Transverse colon (tissue), 4 donors: ENCODE measurements at places on chromosomes 3 and 15.

DNA sequence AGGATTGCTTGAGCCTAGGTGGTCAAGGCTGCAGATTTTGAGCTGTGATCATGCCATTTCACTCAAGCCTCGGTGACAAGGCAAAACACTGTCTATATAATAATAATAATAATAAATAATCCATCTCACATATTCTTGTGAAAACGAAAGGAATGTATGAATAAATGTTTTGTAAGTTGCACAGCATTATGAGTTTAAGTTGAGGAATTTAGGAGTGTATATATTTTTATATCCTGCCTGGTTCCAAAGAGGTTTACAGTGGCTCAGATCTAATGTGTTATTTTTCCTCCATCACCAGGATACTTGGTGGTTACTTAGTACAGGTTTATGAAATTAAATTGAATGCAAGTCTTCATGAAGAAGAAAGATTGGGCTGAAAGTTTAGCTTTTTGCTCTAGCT lies 77.2 kb downstream of the ATG7 start:
- no peaks in the 10 kb centered on the region for H3K36me3 ChIP-seq
- H3K27ac ChIP-seq, result no peak overlapping the region
- H3K4me1 ChIP-seq, result no peaks in the 10 kb centered on the region
- DNase-seq, result no peak

DNA sequence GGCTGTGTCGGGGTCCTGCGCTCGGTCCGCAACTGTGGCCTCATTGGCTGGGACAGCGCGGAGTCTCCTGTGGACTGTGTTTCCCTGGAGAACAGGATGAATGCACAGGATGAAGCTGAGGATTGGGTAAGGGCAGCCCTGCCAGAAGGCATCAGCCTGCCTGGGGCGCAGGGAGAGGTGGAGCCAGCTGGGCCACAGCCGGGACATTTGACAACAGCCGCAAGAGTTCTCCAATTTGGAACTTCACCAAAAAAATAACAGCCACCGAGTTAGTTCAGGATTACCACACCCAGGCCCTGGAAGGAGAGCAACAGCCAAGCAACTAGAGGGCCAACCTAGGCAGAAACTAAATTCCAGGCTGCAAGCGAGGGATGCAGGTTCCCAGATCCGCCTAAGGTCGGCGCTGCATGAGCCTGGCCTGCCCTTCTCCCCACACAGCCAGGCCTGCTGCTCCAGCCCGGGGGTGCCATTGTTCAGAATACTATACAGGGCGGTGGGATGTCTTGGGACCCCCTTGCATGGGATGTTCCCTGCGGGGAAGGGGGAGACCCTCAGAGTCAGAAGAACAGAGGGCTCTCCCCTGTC lies 229.3 kb downstream of the OCA2 start:
- no peaks in the 10 kb centered on the region for H3K27me3 ChIP-seq
- H3K27ac ChIP-seq, result no peak overlapping the region
- H3K36me3 ChIP-seq, result no peaks in the 10 kb centered on the region
- DNase-seq, result no peak
- H3K4me3 ChIP-seq, result no peak overlapping the region
- no peaks in the 10 kb centered on the region for H3K4me1 ChIP-seq

DNA sequence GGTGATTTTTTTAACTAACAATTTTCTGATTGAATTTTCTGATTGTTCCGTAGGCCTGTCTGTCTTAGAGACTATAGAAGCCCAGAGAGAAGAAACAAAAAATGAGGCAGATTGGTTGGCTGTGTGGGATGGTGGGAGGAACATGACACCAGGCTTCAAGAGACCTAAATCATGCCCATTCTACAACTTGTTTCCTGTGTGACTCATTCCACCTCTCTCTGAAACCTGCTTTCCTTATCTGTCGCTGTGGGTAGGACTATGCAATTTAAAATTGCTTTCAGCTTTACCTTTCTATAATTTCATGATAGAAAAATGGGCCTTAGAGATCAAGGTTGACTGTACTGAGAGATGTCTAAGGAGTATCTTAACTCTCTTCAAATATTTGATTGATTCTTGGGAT lies 44.5 kb downstream of the OXNAD1 start:
- H3K4me1 ChIP-seq, result peaks cover 5% of the 10 kb centered on the region
- H3K36me3 ChIP-seq, result no peaks in the 10 kb centered on the region
- H3K27me3 ChIP-seq, result no peaks in the 10 kb centered on the region
- no peak overlapping the region for H3K4me3 ChIP-seq

GRCh38 chr3:170222647-170223541 lies 670 bp downstream of the PRKCI start:
- peaks cover 10% of the 10 kb centered on the region for H3K4me1 ChIP-seq
- no peaks in the 10 kb centered on the region for H3K36me3 ChIP-seq
- H3K27me3 ChIP-seq, result no peaks in the 10 kb centered on the region
- peak overlapping the region; percentile 94 for H3K27ac ChIP-seq

GRCh38 chr15:73594109-73594508 lies 39.1 kb downstream of the NPTN start:
- H3K36me3 ChIP-seq, result no peaks in the 10 kb centered on the region
- no peak for DNase-seq
- H3K27ac ChIP-seq, result no peak overlapping the region

DNA sequence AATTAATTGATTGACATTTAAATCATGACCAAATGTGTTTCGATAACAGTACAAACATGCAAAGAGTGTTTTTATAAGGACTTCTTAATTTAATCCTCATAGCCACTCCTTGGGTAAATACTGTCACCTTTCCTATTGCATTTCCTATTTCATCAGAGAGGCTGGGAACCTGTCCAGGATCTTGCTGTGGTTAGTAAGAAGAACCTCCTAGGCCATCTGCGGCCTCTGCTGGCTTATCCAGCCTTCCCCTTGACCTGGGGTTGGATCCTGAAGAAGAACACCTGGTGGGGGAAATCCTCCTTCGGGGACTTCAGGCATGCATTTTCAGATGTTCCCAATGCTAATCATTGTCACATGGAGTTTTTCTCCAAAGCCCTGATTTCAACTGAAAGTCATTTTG lies 25.5 kb downstream of the GLDN start:
- no peaks in the 10 kb centered on the region for H3K36me3 ChIP-seq
- DNase-seq, result peak; percentile 18
- no peaks in the 10 kb centered on the region for H3K27me3 ChIP-seq
- no peak overlapping the region for H3K4me3 ChIP-seq

DNA sequence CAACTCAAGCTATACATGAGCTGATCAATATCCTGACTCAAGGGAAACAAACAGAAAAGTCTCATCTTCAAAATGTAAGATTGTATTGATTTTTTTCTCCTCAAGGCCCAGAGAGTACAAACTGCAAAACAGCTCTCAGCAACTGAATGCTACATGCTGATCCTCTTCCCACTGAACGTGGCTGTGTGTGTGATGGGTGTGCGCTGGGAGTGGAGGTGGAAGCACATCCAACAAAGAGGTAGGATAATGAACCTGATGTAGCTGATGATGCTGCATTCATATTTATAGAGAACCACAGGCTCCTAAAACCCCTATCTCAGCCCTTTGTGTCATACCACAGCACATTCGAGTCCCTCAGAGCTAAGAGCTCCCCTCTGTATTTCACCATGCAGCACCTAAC lies 56.8 kb downstream of the GABRB3 start:
- H3K4me1 ChIP-seq, result no peaks in the 10 kb centered on the region
- H3K27ac ChIP-seq, result no peak overlapping the region
- no peak for DNase-seq
- H3K27me3 ChIP-seq, result no peaks in the 10 kb centered on the region
- no peaks in the 10 kb centered on the region for H3K36me3 ChIP-seq

DNA sequence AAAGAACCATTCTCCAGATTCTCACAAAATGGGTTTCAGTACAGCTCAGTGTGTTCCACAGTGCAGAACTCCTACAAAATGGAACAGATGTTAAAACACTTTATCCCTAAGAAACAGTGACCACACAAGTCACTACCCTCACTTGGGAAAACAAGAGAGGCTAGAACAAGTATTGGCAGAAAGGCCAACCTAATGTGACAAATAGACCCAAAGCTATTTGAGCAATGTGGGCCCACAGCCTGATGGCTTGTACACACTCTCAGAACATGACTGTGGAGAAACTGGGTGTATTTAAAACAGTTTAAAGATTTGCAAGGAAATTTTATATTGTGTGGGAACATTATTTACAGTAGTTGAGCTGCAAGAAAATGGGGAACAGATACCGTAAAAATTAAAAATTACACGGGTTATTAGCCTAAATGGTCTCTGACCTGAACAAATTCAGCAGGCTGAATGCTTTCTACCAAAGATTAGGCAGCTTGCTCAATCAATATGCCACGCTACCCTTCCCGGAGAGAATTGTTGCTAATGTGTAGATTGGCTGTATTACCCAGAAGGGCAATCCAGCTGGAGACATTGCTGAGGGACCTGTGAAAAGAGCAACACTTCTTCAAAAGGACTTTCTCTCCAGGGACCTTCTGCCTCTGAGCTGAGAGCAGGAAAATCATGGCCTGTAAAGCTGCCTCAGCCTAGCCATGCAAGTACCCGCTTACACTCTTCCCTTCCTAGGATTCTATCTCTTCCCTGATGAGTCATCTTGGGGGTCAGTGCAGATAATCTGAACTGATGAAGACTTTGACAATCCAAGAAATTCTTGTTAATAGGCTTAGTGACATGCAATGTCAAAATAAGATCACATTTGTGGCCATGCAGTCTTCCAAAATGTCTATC lies 97.1 kb downstream of the STRIT1 start:
- no peak overlapping the region for H3K27ac ChIP-seq
- DNase-seq, result no peak
- no peaks in the 10 kb centered on the region for H3K27me3 ChIP-seq
- H3K4me1 ChIP-seq, result no peaks in the 10 kb centered on the region
- no peaks in the 10 kb centered on the region for H3K36me3 ChIP-seq

DNA sequence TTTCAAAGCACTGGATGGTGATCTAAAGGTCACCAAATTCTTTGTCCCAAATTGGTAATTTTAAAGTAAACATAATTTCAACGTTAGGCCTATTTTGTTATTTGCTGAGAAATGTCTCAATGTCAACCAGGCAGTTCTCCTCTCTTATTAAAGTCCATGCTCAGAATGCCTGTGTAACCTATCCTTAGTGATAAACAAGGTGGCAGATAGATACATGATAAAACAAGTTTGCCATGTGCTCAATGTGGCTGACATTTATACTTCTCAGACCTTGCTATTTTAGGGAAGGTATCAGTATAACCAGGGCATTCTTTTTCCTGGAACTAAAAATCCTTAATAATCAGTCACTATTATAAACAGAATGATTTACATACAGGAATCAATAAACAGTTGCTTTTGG lies 8.5 kb downstream of the MBNL1 start:
- H3K36me3 ChIP-seq, result no peaks in the 10 kb centered on the region
- H3K4me3 ChIP-seq, result no peak overlapping the region
- H3K4me1 ChIP-seq, result peaks cover 99% of the 10 kb centered on the region
- peak overlapping the region; percentile 49 for H3K27ac ChIP-seq

DNA sequence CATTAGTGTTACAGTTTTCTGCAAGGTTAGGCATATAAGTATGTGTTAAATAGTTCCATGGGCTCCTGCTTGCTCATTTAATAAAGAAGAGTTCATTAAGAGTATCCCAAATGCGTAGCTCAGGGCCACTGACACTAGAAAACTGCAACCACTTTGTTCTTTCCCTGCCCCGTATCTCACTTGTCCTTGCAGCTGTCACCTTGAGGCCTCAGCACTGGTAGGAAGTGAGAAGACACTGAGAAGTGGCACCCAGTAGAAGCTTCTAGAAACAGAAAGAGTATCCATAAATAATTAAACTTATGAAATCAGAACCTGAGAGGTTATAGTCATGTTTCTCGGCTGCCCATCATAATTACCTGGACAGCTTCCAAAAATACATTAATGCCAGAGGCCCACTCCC lies 266.0 kb downstream of the KCNMB2 start:
- peaks cover 4% of the 10 kb centered on the region for H3K4me1 ChIP-seq
- H3K36me3 ChIP-seq, result no peaks in the 10 kb centered on the region
- no peak for DNase-seq
- H3K4me3 ChIP-seq, result no peak overlapping the region

GRCh38 chr3:194598771-194599557 lies 34.3 kb downstream of the TMEM44 start:
- no peak overlapping the region for H3K27ac ChIP-seq
- H3K36me3 ChIP-seq, result no peaks in the 10 kb centered on the region
- no peak for DNase-seq
- no peak overlapping the region for H3K4me3 ChIP-seq
- H3K27me3 ChIP-seq, result no peaks in the 10 kb centered on the region

GRCh38 chr3:165852191-165852590 lies 15.0 kb upstream of the BCHE start:
- no peak overlapping the region for H3K27ac ChIP-seq
- no peaks in the 10 kb centered on the region for H3K4me1 ChIP-seq
- no peak overlapping the region for H3K4me3 ChIP-seq
- DNase-seq, result no peak

GRCh38 chr3:30044515-30044914 lies 561.9 kb upstream of the TGFBR2 start:
- H3K27ac ChIP-seq, result no peak overlapping the region
- DNase-seq, result no peak
- no peaks in the 10 kb centered on the region for H3K27me3 ChIP-seq
- H3K36me3 ChIP-seq, result no peaks in the 10 kb centered on the region
- H3K4me3 ChIP-seq, result no peak overlapping the region
- H3K4me1 ChIP-seq, result no peaks in the 10 kb centered on the region

DNA sequence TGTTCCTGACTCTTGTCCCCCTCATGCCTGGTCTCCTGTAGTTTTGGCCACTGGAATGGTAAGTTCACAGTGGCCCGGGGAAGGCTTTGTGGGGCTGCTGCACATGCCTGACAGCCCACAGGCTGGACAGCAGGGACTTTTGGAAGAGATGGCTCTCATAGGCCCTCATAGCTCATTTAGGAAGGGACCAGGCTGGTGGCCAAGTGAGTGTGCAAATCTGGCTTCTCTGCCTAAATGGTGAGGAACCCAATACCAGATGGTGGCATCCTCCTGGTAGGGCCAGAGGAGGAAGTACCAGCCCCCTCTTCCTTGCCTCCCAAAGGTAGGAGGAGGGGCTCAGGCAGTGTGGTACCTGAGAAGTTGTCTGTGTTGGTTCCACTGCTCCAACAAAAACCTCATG lies 25.6 kb downstream of the ALPK3 start:
- DNase-seq, result no peak
- no peaks in the 10 kb centered on the region for H3K36me3 ChIP-seq
- H3K4me1 ChIP-seq, result peaks cover 23% of the 10 kb centered on the region
- H3K27ac ChIP-seq, result no peak overlapping the region
- no peak overlapping the region for H3K4me3 ChIP-seq

- DNase-seq, result no peak
- no peaks in the 10 kb centered on the region for H3K4me1 ChIP-seq
- no peak overlapping the region for H3K4me3 ChIP-seq
- no peak overlapping the region for H3K27ac ChIP-seq
Observed at GRCh38 chr15:100229181-100230163, 112.3 kb downstream of the ADAMTS17 start.

DNA sequence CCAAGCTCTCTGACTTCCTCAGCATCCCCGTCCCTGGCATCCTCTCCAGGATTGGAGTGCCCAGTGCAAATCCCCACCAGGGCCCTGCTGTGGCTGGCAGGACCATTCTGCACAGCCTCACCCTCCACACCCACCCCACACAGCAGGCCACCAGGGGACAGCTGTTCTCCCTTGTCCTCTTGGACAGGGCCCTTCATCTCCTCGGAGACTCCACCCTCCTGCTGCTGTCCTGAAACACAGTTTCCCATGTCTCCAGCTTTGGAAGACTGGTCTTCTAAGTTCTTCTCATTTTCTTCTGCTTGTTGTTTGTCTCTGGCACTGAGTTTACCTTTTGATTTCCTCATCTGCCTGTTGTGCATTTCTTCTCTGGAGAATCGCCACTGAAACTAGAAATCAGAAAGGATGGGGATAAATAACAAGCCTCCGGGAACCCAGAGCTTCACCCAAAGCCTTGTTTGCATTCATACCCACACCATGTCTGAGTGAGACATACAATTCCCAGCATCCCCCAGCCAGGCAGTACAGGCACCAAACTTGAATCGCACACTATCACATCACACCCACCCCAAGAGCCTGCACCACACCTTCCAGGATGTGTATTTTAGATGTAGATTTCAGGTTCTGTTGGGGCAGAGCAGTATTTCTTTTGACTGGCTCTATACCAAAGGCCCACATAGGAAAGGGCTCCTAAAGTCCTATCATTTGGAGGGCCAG lies 52.0 kb downstream of the OXNAD1 start:
- no peak for DNase-seq
- H3K36me3 ChIP-seq, result no peaks in the 10 kb centered on the region
- H3K4me1 ChIP-seq, result no peaks in the 10 kb centered on the region
